ENCODE measurements at places on chromosomes 3 and 15. TPM values are rescaled to one million over a fixed set of nuclear protein-coding genes. Genes with fewer than 3 reads are reported as not detected.

GRCh38 chr3:24315971-24316370 lies 178.7 kb downstream of the THRB start:
- DNase-seq, result no peak

GRCh38 chr3:119779731-119780383 lies 2.0 kb upstream of the NR1I2 start:
- DNase-seq, result no peak

The MEX3B gene
- total RNA-seq, result 6.1 TPM

DNA sequence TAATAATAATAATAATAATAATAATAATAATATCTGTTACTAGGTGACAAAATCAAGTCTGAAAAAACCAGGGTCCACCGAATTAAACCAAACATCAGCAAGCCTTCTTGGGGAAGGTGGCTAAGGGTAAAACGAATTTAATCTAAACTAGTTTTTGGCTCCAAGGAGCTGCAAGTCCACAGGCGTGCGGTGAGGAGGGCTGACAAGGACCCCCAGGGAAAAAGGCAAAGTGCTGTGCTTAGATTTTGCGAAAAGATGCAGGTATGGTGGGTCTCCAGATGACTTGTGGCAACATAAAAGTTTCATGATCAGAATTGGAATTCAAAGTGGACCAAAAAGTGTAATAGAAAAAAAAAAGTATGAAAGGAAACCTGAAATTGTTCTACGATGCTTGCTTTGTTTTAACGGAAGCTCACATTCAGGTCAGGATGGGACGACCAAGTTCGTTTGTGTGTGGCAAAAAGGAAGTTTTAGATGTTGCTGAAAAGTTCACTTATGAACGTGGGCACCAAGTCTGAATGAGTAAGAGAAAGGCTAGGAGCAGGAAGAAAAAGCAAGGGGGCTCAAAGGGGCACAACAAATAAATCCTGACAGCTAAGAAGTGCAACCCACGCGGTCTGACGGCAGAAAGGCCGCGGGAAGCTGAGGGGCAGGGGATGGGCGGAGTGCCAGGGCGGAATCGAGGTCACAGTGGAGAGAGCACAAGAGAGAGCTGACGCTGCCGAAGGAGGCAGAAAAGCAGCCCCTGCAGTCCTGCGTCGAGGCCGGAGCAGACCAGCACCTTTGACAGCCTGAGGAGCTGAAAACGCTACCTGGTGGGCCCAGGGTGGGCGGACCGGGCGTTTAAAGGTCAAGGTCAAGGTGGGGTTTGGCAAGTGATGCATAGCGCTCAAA lies 1.1 kb downstream of the WDR82 start:
- DNase-seq, result peak; percentile 73

The TJP1 gene
- 29.4 TPM for total RNA-seq

Measured in Daoy (cell line).